Smooth muscle cell of the pulmonary artery (primary cell): ENCODE measurements at places on chromosomes 1 and 21. TPM values are rescaled to one million over a fixed set of nuclear protein-coding genes. Genes with fewer than 3 reads are reported as not detected.

The USH2A gene
- under 0.01 TPM in 1 of 2 replicates, not detected in the other for total RNA-seq

The SOX13 gene
- total RNA-seq: 7.6 and 7.9 TPM in 2 replicates

The ARTN gene
- total RNA-seq: 0.07 and 0.63 TPM in 2 replicates

The ATP1A2 gene
- total RNA-seq: 1.5 TPM in 2 replicates

The RAD54L gene
- total RNA-seq: 1.8 and 2.5 TPM in 2 replicates

The PDZK1IP1 gene
- total RNA-seq: 0.26 and 2.0 TPM in 2 replicates

The AMPD1 gene
- total RNA-seq: not detected in 2 replicates

The TXNIP gene
- total RNA-seq: 6.9 and 356 TPM in 2 replicates

The PRAMEF13 gene
- total RNA-seq: not detected in 2 replicates

The NR5A2 gene
- under 0.01 and 0.33 TPM in 2 replicates for total RNA-seq

The MYOM3 gene
- 0.13 and 0.17 TPM in 2 replicates for total RNA-seq

The S100A9 gene
- 0.56 TPM in 1 of 2 replicates, not detected in the other for total RNA-seq

The HSPB7 gene
- 45.2 and 102 TPM in 2 replicates for total RNA-seq

The TCHHL1 gene
- not detected in 2 replicates for total RNA-seq

The IL22RA1 gene
- 0.07 TPM in 1 of 2 replicates, not detected in the other for total RNA-seq

The VPS72 gene
- total RNA-seq: 27.1 and 27.8 TPM in 2 replicates

The FABP3 gene
- 7.5 and 40.1 TPM in 2 replicates for total RNA-seq

The IRF6 gene
- total RNA-seq: 2.7 and 4.1 TPM in 2 replicates

The IVL gene
- not detected in 2 replicates for total RNA-seq

The FALEC gene
- total RNA-seq: 0.23 and 0.33 TPM in 2 replicates
